ENCODE measurements at places on chromosomes 5 and 9. TPM values are rescaled to one million over a fixed set of nuclear protein-coding genes. Genes with fewer than 3 reads are reported as not detected.

DNA sequence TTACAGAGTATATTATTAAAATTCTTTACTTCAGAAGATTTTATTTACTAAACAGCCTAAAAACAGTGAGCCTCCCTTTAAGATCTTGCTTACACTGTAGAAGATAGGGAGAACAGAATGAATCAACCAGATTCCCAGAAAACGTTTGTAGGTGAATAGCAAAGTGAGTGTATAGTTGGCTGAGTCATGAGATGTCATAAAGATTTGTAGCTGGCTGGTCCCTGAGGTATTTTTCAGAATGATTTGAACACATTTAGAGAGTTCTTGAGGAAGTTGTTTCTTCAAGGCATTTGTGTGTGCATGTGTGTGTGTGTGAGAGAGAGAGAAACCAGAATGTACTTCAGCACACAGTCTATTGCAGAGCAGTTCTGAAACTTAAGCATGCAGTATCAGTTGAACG lies 159.4 kb upstream of the PRR16 start:
- no peaks in the 10 kb centered on the region for H3K27me3 ChIP-seq
- H3K4me1 ChIP-seq: no peaks in the 10 kb centered on the region
- no peak overlapping the region for H3K4me3 ChIP-seq
- no peak overlapping the region for H3K27ac ChIP-seq
- H3K36me3 ChIP-seq: no peaks in the 10 kb centered on the region

DNA sequence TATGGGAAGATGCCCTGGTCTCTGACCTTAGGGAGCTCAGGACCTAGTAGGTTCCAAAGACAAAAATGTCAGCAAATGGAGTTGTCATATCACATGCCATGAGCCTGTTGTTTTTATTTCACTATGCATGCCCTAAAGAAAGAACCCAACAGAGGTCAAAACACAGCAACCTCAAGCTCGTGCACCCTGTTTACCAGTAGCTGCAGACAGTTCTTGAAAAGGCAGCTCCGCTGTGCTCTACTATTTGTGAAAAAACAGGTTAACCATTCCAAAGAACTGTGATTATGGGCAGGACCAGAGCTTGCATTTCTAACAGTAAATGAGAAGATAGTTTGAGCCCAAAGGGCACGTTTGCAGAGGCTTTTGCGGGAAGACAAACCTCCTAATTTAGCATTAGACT lies 22.8 kb downstream of the ITK start:
- DNase-seq: no peak
- no peak overlapping the region for H3K27ac ChIP-seq
- no peaks in the 10 kb centered on the region for H3K36me3 ChIP-seq
- no peak overlapping the region for H3K4me3 ChIP-seq
- no peaks in the 10 kb centered on the region for H3K4me1 ChIP-seq

The IL13 gene
- total RNA-seq: 0.49 TPM

DNA sequence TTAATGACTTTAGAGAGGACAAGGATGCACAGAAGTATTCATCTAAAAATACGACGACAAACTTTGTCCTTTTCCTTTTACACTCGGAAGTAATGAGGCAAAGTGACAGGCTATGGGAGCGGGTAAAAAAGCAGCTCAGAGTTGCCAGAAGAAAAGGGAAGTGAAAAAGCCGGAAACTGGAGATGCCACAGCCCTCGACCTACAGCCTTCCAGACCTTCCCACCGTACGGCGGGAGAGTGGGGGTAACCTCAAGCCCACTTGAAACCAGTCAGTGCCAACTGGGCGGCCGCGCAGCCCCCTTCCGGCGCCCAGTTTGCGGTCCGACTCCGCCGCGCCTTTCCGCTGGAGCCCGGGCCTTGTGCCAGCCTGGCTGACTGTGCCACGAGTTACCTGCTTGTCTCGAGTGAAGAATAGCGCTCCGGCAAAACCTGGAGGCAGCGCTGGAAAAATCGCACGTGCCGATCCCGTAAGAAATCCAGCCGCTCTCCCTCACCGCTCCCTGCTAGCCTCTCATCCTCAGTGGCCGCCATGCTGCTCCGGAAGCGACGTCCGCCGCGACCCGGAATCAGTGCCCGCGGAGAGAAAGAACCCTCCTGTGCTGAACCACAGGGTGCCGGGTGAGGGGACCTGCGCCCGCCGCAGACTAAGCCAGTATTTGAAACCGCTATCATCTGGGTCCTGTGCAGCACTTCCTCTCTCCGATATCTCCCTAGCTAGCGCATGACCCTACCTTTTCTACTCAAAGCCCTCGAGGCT lies at the start of gene PGGT1B:
Gene PGGT1B, minus strand, starts transcription at position 557 of the 757 bp plus-strand sequence. Its CDS starts 26 bp downstream, at position 531.
- peak within 1 kb of the TSS; percentile 84 for H3K27ac ChIP-seq
- H3K4me1 ChIP-seq: peaks cover 18% of the 10 kb centered on the region
- peak; percentile 75 for DNase-seq
- H3K4me3 ChIP-seq: peak within 1 kb of the TSS; percentile 79
- H3K36me3 ChIP-seq: no peaks in the 10 kb centered on the region

DNA sequence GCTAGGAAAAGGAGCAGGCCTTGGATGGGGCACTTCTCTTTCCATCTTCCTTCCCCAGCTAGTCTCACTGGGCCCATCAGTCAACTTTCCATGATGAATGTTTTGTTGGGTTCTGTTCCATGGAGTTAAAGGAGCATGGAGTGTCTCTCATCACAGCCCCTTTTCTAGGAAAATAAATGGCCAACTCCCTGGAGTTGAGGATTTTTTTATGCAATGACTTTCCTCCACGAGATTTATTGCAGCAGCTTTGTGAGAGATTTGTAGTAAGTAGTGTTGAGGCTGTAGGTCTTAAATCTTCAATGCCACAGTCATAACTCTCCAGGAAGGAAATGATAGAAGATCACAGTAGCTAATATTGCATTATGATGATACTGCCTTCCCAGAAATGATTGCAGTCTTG lies 45.6 kb upstream of the SLC44A1 start:
- no peak overlapping the region for H3K4me3 ChIP-seq
- H3K4me1 ChIP-seq: no peaks in the 10 kb centered on the region
- H3K27ac ChIP-seq: no peak overlapping the region
- no peaks in the 10 kb centered on the region for H3K36me3 ChIP-seq
- H3K27me3 ChIP-seq: no peaks in the 10 kb centered on the region

The NPR3 gene
- total RNA-seq: 10.0 TPM

DNA sequence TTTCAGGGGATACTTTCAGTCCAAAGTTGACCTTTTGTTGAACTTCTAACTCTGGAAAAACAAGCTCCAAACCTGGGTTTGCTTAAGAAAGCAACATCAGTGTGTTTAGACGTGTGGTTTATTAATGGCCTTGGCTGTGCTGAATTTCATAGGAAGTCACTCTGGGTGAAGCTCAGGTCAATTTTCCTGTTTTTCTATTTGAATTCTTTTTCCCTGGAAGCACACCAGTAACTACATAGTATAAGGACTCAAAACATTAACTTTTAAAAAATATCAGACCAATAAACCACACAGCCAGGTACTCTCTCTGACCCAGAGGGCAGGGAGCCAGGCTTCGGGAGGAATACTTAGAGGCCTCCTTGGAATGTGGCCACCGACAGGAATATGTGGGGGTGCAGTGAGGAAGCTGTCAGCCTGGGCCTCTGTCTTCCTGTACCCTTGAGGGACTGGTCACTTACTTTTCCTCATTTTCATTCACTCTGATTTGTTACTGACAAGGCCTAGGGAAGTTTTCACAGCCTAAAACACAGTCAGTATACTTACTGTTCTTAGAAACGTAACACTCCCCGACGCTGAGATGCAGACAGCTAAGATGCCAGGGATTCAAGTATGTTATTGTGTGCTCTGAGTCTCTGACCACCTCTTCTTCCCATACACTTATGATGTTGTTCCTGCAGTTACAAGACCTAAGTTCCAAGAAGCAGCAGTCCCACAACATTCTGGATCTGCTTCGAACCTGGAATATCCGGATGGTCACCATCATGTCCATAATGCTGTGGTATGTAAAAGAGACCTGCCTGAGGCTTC lies 18.9 kb downstream of the SLC22A5 start:
- H3K27ac ChIP-seq: peak overlapping the region; percentile 84
- H3K36me3 ChIP-seq: no peaks in the 10 kb centered on the region
- H3K4me3 ChIP-seq: no peak overlapping the region
- H3K4me1 ChIP-seq: peaks cover 41% of the 10 kb centered on the region

DNA sequence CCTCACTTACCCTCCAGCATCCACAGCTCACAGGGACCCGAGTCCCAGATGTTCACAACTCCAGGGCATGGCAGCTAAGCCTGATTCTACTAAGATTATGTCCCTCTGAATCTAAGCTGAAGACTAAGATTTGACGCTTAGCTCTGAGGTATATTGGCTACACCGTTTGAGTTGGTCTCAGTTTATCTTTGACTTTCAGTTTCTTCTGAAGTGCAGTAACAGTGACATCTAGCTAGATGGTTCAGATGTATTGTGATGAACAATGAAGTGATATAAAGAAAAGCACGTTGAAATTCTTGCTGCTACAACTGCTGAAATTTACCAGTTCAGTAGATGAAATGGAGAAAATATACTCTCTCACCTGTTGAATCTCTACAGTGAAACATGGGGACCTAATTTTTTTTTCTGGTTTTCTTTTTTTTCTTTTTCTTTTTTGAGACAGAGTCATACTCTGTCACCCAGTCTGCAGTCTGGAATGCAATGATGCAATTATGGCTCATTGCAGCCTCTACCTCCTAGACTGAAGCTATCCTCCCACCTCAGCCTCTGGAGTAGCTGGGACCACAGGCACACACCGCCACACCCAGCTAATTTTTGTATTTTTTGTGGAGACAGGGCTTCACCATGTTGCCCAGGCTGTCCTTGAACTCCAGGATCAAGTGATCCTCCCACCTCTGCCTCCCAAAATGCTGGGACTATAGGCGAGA lies 15.7 kb downstream of the RFK start:
- no peaks in the 10 kb centered on the region for H3K27me3 ChIP-seq
- no peak for DNase-seq
- H3K27ac ChIP-seq: no peak overlapping the region
- H3K4me3 ChIP-seq: no peak overlapping the region
- peaks cover 21% of the 10 kb centered on the region for H3K4me1 ChIP-seq

- DNase-seq: no peak
- H3K27me3 ChIP-seq: no peaks in the 10 kb centered on the region
- no peak overlapping the region for H3K4me3 ChIP-seq
- peaks cover 10% of the 10 kb centered on the region for H3K4me1 ChIP-seq
- no peak overlapping the region for H3K27ac ChIP-seq
Observed at GRCh38 chr9:121455527-121456239, 44.0 kb downstream of the GGTA1 start.

DNA sequence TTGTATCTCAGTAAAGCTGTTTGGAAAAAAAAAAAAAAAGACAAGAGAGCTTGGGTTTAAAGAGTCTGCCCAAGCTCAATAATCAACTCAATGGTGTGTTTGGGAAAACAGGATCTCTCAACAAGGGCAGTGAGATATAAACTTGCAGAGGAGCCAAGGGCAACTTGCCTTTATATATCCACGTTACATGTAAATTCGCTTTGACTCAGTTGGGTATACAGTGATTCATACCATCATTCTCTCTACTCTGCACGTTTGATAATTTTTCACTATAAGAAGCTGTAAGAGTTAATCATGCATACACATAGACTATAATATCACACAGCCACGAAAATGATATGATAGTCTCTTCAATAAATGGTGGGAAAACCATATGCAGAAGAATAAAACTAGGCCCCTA lies 24.9 kb downstream of the ADAM19 start:
- no peaks in the 10 kb centered on the region for H3K36me3 ChIP-seq
- no peak overlapping the region for H3K27ac ChIP-seq
- DNase-seq: no peak
- H3K27me3 ChIP-seq: no peaks in the 10 kb centered on the region
- H3K4me1 ChIP-seq: peaks cover 48% of the 10 kb centered on the region

GRCh38 chr5:61159070-61159469 lies 3.2 kb downstream of the SMIM15 start:
- no peak overlapping the region for H3K4me3 ChIP-seq
- no peaks in the 10 kb centered on the region for H3K27me3 ChIP-seq
